ENCODE measurements at places on chromosomes 12 and 14. TPM values are rescaled to one million over a fixed set of nuclear protein-coding genes. Genes with fewer than 3 reads are reported as not detected.

The POTEG gene
- total RNA-seq: not detected

The TAMALIN gene
- total RNA-seq: 30.9 TPM

The PRB2 gene
- not detected for total RNA-seq

The FLRT2 gene
- 41.9 TPM for total RNA-seq

- H3K4me3 ChIP-seq: no peak overlapping the region
- H3K4me1 ChIP-seq: peaks cover 18% of the 10 kb centered on the region
- no peaks in the 10 kb centered on the region for H3K36me3 ChIP-seq
- no peaks in the 10 kb centered on the region for H3K27me3 ChIP-seq
- no peak for DNase-seq
These were observed 75.5 kb downstream of the ACADS start for GRCh38 chr12:120801146-120801545.

DNA sequence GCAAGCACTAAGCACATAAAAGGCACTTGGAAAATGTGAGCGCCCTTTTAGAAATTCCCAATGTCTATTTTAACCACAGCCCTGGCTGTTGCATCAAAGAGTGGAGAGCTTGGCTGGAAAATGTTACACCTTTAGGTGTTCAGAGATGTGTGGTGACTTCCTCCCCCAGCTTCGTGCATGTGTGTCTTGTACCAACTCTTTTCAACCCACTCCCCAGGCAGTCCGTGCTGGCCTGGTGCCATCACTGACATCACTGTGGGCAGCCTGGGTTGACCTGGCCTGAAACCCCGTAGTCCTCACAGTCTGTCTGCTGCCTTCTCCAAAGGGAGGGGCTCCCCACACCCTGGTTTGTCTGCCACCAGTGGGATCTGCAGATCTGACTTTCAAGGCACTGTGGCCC, 101.8 kb downstream of the SCARB1 start:
- no peak overlapping the region for H3K4me3 ChIP-seq
- no peaks in the 10 kb centered on the region for H3K27me3 ChIP-seq
- peaks cover 14% of the 10 kb centered on the region for H3K4me1 ChIP-seq

Measured in heart left ventricle (tissue), 16 donors.